Subcutaneous preadipocyte (primary cell): ENCODE measurements at places on chromosomes 3 and 15. TPM values are rescaled to one million over a fixed set of nuclear protein-coding genes. Genes with fewer than 3 reads are reported as not detected.

Gene SOX14
- not detected in 2 replicates for total RNA-seq

Gene ESYT3
- total RNA-seq, result under 0.01 and 1.4 TPM in 2 replicates

Gene SKOR1
- total RNA-seq, result under 0.01 TPM in 2 replicates

Gene SLITRK3
- total RNA-seq, result not detected in 2 replicates

Gene CLDN11
- total RNA-seq, result 792 and 1,033 TPM in 2 replicates

Gene SLC28A2
- not detected in 2 replicates for total RNA-seq

Gene PLA2G4E
- not detected in 2 replicates for total RNA-seq

Gene FAM174B
- total RNA-seq, result 0.78 and 1.8 TPM in 2 replicates

Gene ATP13A3
- total RNA-seq, result 188 and 285 TPM in 2 replicates

Gene LIPH
- not detected in 2 replicates for total RNA-seq

Gene PAK6
- total RNA-seq, result not detected in 2 replicates

Gene COL6A5
- total RNA-seq, result not detected in 2 replicates

Gene CACNA2D3
- under 0.01 TPM in 1 of 2 replicates, not detected in the other for total RNA-seq

Gene CD276
- total RNA-seq, result 143 and 169 TPM in 2 replicates

Gene SEC61A1
- 209 and 279 TPM in 2 replicates for total RNA-seq

Gene GHRL
- not detected in 2 replicates for total RNA-seq

Gene CFAP91
- total RNA-seq, result under 0.01 and 0.73 TPM in 2 replicates

Gene RTP1
- total RNA-seq, result not detected in 2 replicates

Gene ACP3
- 7.3 and 47.5 TPM in 2 replicates for total RNA-seq

Gene OXSM
- 7.3 and 9.2 TPM in 2 replicates for total RNA-seq

Gene FAH
- 31.6 and 36.2 TPM in 2 replicates for total RNA-seq

Gene SIAH2
- 32.6 and 38.2 TPM in 2 replicates for total RNA-seq

Gene IVD
- total RNA-seq, result 37.5 and 38.9 TPM in 2 replicates

Gene ANKRD63
- total RNA-seq, result not detected in 2 replicates

Gene TRAIP
- total RNA-seq, result 4.8 and 6.5 TPM in 2 replicates

Gene BSN
- under 0.01 and 0.20 TPM in 2 replicates for total RNA-seq

Gene USP13
- 9.2 and 14.3 TPM in 2 replicates for total RNA-seq

Gene CCDC39
- under 0.01 TPM in 1 of 2 replicates, not detected in the other for total RNA-seq

Gene SPPL2A
- total RNA-seq, result 46.7 and 64.9 TPM in 2 replicates

Gene ROBO1
- 40.4 and 57.1 TPM in 2 replicates for total RNA-seq

Gene SLC22A13
- 0.37 and 1.2 TPM in 2 replicates for total RNA-seq

Gene UMPS
- total RNA-seq, result 16.9 and 36.9 TPM in 2 replicates

Gene ST3GAL6
- total RNA-seq, result 0.59 and 1.5 TPM in 2 replicates

Gene RETNLB
- not detected in 2 replicates for total RNA-seq

Gene MAP3K13
- 10.3 and 14.5 TPM in 2 replicates for total RNA-seq

Gene SEMA3B
- 0.59 and 0.73 TPM in 2 replicates for total RNA-seq

Gene TLR9
- total RNA-seq, result not detected in 2 replicates

Gene A4GNT
- total RNA-seq, result not detected in 2 replicates

Gene FRMD5
- under 0.01 and 0.20 TPM in 2 replicates for total RNA-seq
